ENCODE measurements at places on chromosomes 1 and 21.

GRCh38 chr1:82091729-82092128 is 291.0 kb downstream of the ADGRL2 start:
- DNase-seq, result no peak

DNA sequence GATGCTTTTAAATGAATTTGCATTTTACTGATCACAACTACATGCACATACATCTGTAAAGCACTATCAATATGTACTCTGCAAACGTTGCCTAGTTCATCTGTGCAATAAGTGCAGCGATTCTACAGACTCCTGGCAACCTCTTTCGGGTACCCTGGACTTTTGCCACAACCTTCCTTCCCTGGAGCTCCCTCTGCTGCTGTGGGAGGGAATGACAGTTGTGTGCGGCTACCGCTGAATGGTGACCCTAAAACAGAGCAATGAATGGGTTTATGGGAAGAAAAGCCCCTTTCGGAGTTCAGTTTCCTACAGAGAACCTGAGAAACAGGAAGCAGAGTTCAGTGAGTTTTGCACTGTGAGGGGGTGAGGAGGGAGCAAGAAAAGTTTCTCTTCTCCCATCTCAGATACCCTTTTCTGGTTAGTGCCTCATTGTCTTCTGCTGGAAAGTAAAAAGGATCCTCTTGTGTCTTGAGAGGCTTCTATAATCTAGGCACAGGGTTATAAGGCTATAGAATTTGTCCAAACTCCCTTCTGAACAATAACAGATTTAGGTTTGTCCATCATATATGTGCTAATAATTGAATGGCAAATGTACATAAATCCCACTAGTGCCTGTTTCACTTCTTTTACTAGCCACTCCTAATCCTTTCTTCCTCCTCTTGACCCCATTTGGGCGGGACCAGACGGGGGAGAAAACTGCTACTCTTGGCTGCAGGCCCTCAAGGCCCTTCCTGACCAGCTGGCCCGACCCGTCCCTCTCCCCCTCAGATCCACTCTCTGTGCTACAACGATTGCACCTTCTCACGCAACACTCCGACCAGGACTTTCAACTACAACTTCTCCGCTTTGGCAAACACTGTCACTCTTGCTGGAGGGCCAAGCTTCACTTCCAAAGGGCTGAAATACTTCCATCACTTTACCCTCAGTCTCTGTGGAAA is 19.8 kb upstream of the SARS1 start:
- no peak for DNase-seq

DNA sequence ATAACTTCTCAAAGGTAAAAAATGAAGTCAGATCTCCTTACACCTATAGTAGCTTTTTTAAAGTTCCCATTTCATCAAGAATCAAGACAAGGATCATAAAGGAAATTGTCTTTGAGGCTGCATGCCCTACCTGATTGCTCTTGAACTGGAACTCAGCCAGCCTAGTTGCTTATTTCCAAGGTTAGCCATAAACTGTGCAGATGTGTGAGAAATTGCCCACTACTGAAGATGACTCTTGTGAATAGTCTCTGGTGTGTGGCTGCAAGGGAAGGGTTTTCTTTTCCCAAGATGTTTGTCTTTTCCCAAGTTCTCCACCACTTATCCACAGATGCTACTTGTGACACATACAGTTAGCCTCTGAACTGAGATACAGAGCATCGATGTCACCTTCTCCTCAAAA is 81.7 kb upstream of the DUSP10 start:
- no peak for DNase-seq

GRCh38 chr1:2538872-2539271 is 8.8 kb upstream of the HES5 start:
- DNase-seq, result no peak

GRCh38 chr1:19689856-19690255 is 25.2 kb downstream of the HTR6 start:
- no peak for DNase-seq

GRCh38 chr1:165823552-165824268 is 3.7 kb upstream of the UCK2 start:
- no peak for DNase-seq

DNA sequence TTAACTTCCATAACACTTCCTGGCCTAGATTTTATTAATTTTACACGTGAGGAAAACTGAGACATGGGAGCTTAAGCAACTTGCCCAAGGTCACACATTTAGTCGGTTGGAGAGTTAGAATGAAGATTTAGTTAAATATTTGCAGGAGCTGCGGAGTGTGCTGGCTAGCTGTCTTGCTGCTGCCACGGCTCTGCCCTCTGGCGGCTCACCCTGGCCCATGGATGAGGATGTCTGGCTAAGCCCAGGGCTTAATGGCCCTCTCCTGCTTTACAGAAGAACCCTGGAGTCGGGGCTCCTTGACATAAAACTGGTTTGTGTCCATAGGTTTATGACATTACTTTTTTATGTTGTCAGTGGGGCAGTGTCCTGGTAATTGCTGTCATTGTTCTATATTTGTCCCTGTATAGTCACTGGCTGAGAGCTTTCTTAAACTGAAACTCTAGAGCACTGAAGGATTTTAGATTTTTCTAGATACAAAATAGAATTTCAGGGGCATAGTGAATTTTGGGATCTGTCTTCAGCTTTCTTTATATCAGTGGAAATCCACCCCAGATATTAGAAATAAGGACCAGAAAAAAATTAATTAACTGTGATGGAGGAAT is 88.9 kb upstream of the WLS start:
- DNase-seq, result no peak

DNA sequence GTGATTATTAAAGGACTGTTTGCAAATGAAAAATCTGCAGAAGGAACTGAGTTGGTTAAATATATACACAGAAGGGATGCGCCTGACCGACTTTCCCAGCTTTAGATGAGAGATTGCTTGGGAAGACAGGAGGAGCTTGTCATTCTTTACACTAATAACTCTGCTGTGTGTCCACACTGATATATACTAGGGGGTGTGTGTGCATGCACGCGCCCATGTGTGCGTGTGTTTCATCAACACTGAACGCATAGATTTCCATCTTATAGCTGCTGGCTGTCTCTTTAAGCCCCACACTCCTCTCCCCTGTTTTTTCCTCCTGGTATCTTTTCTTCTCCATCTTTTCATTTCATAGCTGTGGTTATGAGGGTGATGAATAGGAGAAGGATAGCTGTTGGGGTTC is 6.9 kb upstream of the KAZN start:
- DNase-seq, result no peak

- DNase-seq, result no peak
Measured at GRCh38 chr21:37087188-37087587, 14.1 kb downstream of the TTC3 start.

- no peak for DNase-seq
Measured at GRCh38 chr21:42617486-42617885, 35.9 kb upstream of the PDE9A start.

DNA sequence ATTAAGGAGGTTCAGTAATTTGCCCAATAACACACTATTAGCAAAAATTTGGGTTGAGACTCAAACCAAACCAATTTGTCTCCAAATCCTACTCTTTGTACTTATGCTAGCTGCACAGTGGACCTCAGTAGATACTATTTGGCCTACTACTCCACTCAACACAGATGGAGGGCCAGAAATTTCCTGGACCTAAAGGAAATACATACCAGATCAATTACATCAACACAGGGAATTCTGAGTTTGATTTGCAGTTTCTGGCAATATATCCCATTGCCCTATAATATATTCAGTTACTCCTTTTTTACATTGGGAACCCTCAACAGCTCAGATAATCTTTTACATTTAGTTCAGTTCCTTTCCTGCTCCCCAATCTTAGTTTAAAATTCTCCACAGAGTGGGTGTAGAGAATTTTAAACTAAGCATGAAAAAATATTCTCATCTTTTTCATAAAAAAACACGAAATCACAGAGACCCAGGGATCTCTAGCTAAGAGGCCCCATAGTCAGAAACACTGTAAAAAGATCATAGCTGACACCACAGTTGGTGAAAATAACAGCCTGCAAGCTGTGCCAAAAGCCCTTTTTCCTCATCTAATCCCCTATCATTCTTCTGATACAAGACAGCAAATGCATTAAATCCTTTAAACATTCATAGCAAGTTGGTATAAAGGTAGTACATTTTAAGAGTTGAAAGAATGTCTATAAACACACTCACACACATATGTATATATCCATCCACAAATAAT is 317.7 kb upstream of the ESRRG start:
- no peak for DNase-seq

DNA sequence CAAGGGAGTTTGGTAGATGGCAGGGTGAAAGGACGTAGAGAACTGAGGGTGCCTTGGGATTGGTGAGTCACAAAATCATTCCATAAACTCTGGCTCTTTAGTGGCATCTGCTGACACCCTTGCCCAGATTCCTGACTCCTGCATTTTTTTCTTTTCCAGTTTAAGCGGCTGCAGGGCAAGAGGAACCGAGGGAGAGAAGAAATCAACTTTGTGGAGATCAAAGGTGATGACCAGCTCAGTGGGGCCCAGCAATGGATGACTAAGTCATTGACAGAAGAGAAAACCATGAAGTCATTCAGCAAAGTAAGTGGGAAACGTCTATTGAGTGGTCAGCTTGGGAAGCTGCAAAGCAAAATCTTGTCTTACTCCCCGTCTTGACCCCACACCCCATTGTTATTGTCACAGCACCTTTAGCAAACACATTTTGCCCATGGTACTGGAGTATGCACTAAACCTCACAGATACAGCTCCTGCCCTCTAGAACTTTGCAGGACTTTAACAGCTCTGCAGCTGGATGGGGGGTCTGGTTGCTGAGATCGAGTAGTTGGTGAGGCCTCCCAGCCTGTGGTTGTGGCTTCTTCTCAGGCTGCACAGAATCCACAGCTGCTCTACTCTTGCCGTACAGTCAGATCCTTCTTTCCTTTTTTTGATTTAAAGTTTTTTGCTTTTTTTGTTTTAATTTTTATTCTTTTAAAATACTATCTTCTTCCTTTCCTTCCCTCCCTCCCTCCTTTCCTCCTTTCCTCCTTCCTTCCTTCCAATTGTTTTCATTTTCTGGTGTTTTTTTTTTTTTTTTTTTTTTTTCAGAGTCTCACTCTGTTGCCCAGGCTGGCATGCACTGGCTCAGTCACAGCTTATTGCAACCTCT is 21.9 kb downstream of the SH2D2A start:
- DNase-seq, result no peak

DNA sequence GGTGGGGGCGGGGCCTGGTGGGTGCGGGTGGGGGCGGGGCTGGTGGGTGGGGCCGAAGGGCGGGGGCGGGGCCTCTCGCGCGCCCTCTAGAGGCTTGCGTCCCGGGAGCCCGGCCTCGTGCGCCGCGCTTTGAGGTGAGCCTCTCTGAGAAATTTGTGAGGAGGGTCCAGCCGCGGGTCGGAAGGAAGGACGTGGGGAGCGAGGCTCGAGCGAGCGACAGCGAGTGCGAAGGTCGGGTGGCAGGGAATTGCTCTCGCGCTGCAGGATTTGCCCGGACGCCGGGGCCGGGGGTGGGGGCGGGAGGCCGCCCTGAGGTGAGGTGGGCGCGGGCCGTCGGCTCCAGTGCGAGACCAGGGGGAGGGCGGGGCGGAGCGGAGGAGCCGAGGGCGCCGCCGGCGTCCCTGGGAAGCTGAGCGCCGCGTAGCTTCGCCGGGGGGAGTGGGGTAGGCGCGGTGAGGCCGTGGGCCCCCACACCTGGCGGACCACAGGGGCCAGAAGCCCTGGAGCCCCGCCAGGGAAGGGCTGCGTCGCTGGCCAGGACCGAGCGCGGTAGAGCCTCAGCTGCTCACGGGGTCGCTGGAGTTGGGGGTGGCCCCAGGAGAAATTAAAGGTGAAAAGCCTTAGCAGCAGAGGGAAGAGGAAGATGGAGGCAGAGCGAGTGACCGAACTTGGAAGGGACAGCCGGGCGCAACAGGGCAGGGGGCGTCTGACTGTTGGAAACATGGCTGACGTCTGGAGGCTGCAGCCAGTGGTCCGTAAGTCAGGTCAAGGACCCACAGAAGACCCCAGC is 754 bp upstream of the LSS start:
- no peak for DNase-seq

GRCh38 chr1:159239551-159240220 is 35.0 kb downstream of the ACKR1 start:
- no peak for DNase-seq
